IMR-90 (cell line): ENCODE measurements at places on chromosomes 3 and 15. TPM values are rescaled to one million over a fixed set of nuclear protein-coding genes. Genes with fewer than 3 reads are reported as not detected.
A peak's percentile ranks its signal among the peaks of the same experiment; 100 is the strongest.

DNA sequence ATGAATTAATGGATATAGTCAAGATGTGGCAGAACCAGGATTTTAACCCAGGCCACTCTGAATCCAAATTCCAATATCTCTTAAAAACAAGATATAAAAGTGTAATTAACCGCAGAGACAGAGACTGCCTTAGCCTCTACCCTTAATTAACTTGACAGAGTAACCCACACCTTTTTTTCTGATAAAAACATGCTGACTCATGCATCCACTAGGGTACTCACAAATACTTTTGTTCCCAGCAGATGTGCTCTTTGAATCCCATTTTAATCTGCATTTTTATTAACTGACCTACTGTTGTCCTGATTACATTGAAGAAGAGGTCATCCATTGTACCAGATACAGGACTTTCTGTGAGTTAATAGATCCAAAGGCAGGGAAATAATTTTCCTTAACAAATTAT lies 278.3 kb downstream of the CHL1 start:
- no peak for DNase-seq

- DNase-seq, result peak; percentile 7
These were observed 101.3 kb downstream of the UBE2E2 start for GRCh38 chr3:23304424-23304823.

DNA sequence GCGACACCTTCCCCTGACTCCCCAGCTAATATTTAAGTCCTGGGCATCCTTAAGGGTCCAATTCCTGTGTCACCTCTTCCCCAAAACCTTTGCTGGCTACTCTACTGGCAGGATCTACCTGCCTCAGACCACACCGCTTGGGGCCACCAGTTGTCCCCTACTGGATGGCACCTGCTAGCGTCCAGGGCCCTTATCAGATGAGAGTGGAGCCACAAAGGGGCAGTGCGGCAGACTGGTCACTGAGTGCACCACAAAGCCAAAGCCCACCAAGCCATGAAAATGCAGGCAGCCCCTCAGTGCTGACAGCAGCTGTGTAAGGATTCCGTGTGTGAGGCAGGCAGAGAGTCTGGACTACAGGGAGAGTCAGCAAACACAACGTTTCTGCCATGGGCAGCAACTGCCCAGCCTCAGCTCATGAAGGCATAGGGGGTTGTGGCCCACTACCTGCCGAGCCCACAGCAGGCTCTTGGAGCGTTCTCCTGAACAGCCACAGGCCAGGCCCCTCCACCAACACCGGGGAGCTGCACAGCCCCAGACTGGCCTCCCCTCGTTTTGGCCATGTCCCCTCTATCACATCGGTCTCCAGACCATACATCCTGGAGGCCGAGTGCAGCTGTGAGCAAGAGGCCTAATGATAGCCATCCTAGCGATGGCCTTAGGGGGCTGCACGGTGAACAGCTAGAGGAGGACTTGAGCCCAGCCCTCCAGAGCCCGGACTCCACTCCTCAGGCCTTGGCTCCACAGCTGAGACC lies 32.3 kb downstream of the ALDH1L1 start:
- DNase-seq, result no peak

DNA sequence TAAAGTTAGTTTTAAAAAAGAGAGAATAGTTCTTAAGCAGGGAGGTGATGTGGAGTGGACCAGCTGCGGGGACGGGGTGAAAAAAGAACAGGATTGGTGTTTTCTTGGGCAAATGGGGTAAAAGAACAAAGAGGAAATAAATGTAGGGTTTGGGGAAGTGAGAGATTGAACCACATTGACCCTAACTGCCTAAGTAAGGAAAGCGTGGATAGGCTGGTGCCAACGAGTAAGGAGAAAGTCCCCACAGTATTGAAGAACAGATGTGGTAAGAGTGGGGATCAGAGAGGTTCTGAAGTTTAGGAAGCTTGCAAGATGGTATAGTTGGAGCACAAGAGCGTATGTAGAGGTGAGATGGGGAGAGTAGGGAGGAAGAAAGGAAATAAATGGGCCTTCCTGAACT lies 17.0 kb downstream of the IREB2 start:
- no peak for DNase-seq

- DNase-seq, result peak; percentile 92
These were observed 22.0 kb downstream of the TMPRSS7 start for GRCh38 chr3:112056451-112056929.

- no peak for DNase-seq
These were observed 262.7 kb downstream of the ZBTB20 start for GRCh38 chr3:114884213-114884923.

- DNase-seq, result no peak
These were observed 15.0 kb upstream of the ZNF445 start for GRCh38 chr3:44492496-44492895.

GRCh38 chr3:60979461-60980341 lies 271.6 kb downstream of the FHIT start:
- DNase-seq, result no peak

Gene GABPB1
- 76.4 and 89.3 TPM in 2 replicates for total RNA-seq
